ENCODE measurements at places on chromosomes 1 and 21. TPM values are rescaled to one million over a fixed set of nuclear protein-coding genes. Genes with fewer than 3 reads are reported as not detected.

The S100A7 gene
- total RNA-seq: not detected

- DNase-seq: no peak
These were observed 1.2 kb upstream of the INAVA start for GRCh38 chr1:200893411-200893901.

- no peak for DNase-seq
These were observed 332.4 kb upstream of the ZP4 start for GRCh38 chr1:238223076-238223640.

GRCh38 chr21:40717028-40717427 is 129.9 kb downstream of the DSCAM start:
- no peak for DNase-seq

GRCh38 chr1:178311164-178311563 is 185.6 kb downstream of the CLEC20A start:
- no peak for DNase-seq

DNA sequence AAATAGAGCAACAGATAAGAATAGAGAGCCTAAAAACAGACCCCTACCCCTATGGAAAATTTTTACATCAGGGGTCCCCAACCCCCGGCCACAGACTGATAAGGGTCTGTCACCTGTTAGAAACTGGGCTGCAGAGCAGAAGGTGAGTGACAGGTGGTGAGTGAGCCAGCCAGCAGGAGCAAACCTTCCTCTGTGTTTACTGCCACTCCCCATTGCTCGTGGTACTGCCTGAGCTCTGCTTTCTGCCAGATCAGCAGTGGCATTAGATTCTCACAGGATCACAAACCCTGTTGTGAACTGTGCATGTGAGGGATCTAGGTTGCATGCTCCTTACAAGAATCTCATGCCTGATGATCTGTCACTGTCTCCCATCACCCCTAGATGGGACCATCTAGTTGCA is 174.1 kb downstream of the FOXD2 start:
- DNase-seq: no peak

- DNase-seq: no peak
These were observed 41.0 kb downstream of the TBX15 start for GRCh38 chr1:118947003-118947765.

DNA sequence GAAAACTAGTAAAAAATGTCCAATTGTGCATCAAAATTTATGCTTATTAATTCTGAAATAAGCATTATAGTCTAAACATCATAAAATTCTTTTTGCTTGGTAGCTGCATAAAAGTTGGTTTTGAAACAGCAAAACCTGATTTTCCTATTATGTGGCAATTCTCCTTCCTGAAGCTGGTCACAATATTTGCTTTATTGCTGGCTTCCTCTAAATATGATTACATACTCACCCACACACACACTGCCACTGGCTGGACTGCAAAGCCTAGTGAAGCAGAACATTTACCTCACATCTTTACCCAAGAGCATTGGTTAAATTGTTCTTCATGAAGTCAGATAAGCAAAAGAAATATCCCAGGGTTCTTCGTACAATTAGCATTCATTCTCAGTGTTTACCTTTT is 103.0 kb downstream of the NR5A2 start:
- DNase-seq: no peak

GRCh38 chr1:61287014-61287413 is 204.7 kb downstream of the NFIA start:
- DNase-seq: no peak

- no peak for DNase-seq
These were observed 110.4 kb upstream of the MAGI3 start for GRCh38 chr1:113279776-113280391.
